Epithelial cell of alveolus of lung (primary cell): ENCODE measurements at places on chromosomes 1 and 21. TPM values are rescaled to one million over a fixed set of nuclear protein-coding genes. Genes with fewer than 3 reads are reported as not detected.

The SPRR1A gene
- not detected in 2 replicates for total RNA-seq

The LRRC3 gene
- 0.64 and 1.0 TPM in 2 replicates for total RNA-seq

The SPRR3 gene
- not detected in 2 replicates for total RNA-seq

The CD1E gene
- not detected in 2 replicates for total RNA-seq

The AADACL4 gene
- not detected in 2 replicates for total RNA-seq

The DLGAP3 gene
- total RNA-seq, result under 0.01 and 0.08 TPM in 2 replicates

The PLXNA2 gene
- total RNA-seq, result 2.7 and 6.3 TPM in 2 replicates

The FLG gene
- under 0.01 TPM in 1 of 2 replicates, not detected in the other for total RNA-seq

The PRR9 gene
- not detected in 2 replicates for total RNA-seq

The DENND2C gene
- total RNA-seq, result 0.08 and 1.2 TPM in 2 replicates

The MCOLN3 gene
- under 0.01 TPM in 1 of 2 replicates, not detected in the other for total RNA-seq

The NEK7 gene
- 42.1 and 48.9 TPM in 2 replicates for total RNA-seq

The MTARC2 gene
- total RNA-seq, result 4.1 and 10.0 TPM in 2 replicates

The SYNC gene
- 2.4 and 5.2 TPM in 2 replicates for total RNA-seq
